A549 (cell line): ENCODE measurements at places on chromosomes 13 and 19. TPM values are rescaled to one million over a fixed set of nuclear protein-coding genes. Genes with fewer than 3 reads are reported as not detected.

NFIC gene
- 34.6 to 36.4 TPM (median 34.9 TPM) in 3 replicates for polyA plus RNA-seq

MBD3L2 gene
- not detected in 3 replicates for polyA plus RNA-seq

PNMA8B gene
- polyA plus RNA-seq: not detected in 3 replicates

BORA gene
- polyA plus RNA-seq: 8.4 to 10.1 TPM (median 9.1 TPM) in 3 replicates

IRGC gene
- polyA plus RNA-seq: not detected in 3 replicates

MAG gene
- polyA plus RNA-seq: not detected in 3 replicates

MBD3L3 gene
- not detected in 3 replicates for polyA plus RNA-seq

PLK5 gene
- polyA plus RNA-seq: not detected in 3 replicates

LRFN3 gene
- 12.8 to 17.1 TPM (median 16.6 TPM) in 3 replicates for polyA plus RNA-seq
